ENCODE measurements at places on chromosomes 7 and 10. TPM values are rescaled to one million over a fixed set of nuclear protein-coding genes. Genes with fewer than 3 reads are reported as not detected.
A peak's percentile ranks its signal among the peaks of the same experiment; 100 is the strongest.

GRCh38 chr7:98046816-98047215, 56.8 kb upstream of the OCM2 start:
- DNase-seq, result no peak

DNA sequence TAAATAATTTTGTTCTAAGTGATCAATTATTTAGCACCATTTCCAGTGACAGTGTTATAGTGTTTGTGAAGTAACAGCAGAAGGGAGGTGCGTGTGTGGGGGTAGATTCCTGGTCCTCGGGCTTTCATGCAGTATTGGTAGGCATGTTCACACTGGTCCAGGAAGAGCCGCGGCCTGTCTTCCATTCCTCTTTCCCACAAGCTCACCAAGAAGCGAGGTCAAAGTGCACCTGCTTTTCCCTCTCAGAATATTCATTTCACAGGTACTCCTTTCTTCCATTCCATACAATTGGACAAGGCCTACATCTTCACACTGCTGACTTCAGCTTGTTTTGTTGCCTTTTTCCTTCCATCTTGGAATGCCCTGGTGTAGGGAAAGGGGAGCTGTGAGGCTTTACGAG, 151.8 kb upstream of the CELF2 start:
- no peak for DNase-seq

GRCh38 chr10:100009283-100009792, 409 bp downstream of the DNMBP start:
- DNase-seq, result peak; percentile 75

- no peak for DNase-seq
These were observed 118.3 kb downstream of the AKR1D1 start for GRCh38 chr7:138194567-138194966.

DNA sequence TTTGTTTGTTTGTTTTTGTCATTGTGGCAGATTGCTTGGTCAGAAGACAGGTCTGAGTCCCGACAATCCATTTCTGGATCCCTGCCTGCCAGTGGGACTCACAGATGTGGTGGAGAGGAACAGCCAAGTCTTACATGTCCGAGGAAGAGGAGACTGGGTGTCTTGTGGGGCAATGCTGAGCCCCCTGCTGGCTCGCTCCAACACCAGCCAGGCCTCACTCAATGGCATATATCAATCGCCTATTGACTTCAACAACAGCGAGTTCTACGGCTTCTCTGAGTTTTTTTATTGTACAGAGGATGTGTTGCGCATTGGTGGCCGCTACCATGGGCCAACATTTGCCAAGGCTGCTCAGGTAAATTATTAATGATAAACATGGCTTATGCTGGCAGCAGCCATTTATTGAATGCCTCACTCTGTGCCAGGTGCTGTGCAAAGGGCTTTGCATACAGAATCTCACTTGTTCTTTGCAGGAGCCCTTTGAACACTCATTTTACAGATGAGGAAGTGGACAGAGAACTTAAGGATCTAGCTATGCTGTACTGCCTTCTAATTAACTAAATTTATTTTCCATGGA, 33.3 kb downstream of the COX15 start:
- DNase-seq, result no peak

DNA sequence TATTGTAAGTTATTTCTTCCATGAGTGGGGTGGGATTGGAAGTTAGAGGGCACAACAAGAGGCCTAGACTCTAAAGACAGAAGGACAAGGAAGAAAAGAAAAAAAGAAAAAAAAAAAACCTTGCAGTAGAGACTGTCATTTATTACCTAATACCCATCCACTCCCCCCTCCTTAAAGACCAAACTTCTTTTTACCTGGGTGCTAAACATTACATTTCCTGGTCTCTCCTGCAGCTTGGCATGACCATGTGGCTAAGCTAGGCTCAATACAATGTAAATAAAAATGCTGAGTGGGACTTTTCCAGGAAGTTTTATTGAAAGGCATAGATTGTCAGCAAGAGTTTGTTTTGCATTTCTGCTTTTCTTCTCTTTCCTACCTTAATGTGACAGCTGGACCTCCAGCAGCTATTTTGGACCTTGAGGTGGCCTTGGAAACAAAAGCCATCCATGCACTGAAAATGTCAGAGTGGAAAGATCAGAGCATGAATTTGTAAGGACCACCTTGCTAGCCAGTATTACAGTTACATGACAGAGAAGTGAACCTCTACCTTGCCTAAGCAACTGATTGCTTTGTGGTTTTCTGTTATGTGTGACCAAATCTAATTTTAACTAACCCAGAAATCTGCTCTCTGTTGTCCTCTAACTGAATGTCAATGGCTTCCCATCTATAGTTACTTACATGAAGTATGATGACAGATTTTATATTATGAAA, 81.3 kb upstream of the SFMBT2 start:
- no peak for DNase-seq

DNA sequence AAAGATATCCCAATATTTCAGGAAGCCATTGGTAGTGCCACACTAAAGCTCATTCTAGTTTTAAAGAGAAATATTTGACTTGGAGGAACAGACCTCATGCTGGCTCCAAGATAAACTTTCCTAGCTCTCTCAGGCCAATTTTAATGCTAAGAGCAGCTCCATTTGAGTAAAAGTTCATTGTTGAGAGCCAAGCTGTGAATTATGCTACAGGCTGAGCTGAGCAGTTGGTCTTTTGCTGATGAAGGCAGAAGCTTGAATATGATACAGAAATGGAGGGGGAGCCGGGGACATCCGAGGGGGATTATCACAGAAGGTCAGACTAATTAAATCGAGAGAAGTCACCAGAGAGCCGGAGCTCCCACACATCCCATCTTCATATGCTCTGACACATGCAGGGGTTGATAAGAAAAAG, 175.7 kb upstream of the AUTS2 start:
- no peak for DNase-seq

DNA sequence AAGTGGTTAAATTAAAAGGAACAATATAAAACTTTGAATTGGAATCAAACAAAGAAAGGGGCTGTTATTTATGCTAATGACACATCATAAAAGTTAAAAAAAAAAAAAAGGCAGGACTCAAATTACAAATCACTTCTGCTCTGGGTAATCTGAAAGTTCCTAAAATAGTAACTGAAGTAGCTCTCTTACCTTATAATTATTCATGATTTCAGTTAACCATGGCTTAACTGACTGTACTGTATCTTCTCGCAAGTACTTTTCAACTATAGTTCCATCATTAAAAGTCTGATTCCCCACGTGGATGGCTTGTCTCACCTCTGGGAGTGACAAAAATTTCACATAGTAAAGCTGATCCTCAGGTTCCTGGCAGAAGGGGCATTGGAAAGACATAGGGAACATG, 82.5 kb downstream of the CPVL start:
- DNase-seq, result no peak

DNA sequence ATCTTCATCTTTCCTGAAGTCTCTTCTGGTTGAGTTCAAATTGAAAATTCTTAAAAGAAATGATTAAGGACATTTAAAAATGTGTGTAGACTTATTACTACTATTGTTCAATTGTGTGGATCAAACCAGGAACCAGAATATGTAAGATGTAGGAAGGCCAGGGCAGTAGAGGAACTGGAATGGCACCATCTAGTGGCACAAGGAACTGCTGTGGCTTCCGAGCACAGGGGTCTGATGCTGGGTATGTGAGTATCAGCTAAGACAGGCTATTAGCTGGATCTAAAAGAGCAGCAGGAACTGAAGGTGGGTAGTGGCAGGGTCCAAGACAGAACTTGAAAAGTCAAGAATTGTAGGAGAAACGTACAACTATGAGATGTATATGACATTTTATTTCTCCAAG, 247.3 kb downstream of the SEMA3A start:
- DNase-seq, result no peak

- no peak for DNase-seq
These were observed 142.3 kb downstream of the KAT6B start for GRCh38 chr10:74968667-74969061.

GARIN1A gene
- 3.7 TPM for polyA plus RNA-seq

GNGT1 gene
- polyA plus RNA-seq, result not detected

SPDYE2B gene
- 2.9 TPM for polyA plus RNA-seq

DGKB gene
- 0.20 TPM for polyA plus RNA-seq

CCL26 gene
- not detected for polyA plus RNA-seq

NSMCE4A gene
- polyA plus RNA-seq, result 107 TPM

PSAP gene
- 569 TPM for polyA plus RNA-seq
